NCI-H460 (cell line): ENCODE measurements at places on chromosomes 5 and 9.

DNA sequence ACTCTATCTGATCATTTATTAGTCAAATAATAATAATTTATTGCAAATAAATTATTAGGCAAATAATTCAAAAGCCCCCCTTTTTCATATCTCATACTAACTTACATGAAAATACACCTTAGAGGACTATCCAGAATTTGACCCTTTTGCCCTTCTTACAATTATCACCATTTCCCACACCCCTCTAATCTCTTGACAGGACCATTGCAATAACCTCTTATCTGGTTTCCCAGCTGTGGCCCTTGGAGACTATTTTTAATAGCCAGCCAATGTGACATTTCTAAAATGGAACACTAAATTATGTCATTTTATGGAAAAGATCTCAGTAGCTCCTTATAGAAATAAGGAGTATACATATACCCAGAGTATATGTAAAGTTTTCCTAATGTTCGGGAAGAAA is 588.4 kb upstream of the COX7C start:
- no peak for DNase-seq

DNA sequence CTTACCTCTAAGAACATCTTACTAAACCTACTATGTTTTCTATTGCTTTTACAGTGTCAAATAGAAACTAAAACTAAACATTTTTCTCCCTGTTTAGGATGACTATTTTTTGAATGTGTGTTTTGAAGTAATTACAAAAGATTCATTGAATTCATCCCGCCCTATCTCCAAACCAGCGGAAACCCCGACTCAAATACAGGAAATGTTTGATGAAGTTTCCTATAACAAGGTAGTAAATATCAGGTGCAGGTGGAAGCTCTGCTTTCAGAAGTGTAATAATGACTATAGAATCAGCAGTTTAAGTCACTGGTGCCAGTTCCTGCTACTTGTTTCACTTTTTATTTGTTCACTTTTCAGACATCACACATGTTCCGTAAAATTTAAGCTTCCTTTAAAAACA is 20.0 kb downstream of the ERAP2 start:
- no peak for DNase-seq

GRCh38 chr5:51384281-51384840 is 1.1 kb downstream of the ISL1 start:
- DNase-seq, result no peak

DNA sequence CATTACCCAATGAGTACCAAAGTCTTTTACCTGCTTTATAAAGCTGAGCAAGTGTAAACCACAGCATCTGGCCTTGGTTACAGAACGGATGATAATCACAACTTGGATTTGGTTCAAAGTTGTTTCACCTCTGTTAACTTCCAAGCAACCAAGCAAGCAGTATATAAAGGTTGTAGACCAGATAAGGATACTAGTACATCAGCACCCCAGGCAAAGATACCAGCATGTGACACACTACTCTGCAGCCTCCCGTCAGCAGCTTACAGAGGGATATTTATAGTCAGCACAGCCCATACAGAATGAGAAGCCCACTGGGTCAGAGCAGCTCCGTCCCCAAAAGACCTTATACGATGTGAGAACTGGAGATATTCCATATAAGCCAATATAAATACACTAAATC is 193.3 kb downstream of the SMARCA2 start:
- DNase-seq, result no peak

DNA sequence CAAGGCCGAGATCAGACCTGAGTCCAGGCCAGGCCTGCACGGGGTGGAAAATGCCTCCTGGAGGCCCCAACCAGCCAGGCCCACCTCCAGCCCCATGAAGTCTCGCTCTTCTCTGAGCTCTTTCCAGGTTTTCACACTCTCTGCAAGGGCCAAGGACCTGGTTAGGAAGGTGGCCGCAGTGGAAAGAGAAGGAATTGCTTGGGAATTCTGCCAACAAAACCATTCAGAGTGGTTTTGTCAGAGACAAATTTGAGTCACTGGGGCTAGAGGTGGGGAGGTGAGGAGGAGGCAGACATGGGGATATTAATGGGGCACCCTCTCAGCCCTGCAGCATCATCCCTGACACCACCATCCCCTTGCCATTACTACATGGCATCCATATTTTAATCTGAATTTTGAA is 261.0 kb downstream of the ROR2 start:
- no peak for DNase-seq

DNA sequence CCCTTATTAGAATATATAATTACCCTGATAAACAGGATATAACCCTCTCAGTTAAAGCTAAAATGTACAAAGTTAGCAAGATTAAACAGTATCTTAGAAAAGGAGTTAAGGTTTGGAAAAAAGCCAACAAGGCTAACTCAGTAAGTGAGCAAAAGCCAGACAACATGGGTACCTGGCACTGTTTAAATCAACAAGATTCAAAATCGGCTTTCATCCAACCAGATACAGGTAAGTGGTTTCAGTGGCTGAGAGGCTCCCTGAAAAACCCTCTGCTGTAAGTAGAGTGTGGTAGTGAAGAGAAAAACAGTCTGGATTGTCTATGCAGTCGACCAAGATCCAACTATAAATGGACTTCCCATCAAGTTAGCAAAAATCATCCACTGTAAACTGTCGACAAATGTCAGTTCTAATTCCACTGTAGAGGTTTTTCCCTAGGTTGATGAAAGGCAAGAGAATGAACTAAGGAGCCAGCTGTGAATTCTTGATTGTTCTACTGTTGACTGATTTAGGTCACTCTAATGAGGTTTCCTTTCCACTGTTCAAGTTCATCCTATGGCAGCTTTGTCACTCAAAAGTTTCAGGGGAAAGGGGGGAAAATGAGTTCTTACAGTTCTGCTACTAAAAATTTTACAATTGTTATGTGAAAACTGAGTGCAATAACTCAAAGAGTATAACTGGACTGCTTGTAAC is 27.3 kb downstream of the ETF1 start:
- DNase-seq, result no peak

DNA sequence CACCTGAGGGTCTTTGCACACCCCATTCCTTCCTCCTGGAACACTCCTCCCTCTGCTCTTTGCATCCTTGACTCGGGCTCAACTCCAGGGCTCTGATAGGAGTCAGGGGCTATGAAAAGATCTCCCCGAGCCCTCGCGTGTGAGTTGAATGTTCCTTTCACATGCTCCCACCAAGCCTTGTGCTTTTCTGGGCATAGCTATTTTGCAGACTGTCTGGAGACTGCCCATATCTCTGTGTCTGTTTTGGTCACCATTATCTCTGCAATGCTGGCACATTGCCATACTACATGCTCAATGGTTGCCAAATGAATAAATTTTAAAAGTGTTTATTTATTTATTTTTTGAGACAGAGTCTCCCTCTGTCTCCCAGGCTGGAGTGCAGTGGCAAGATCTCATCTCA is 56.9 kb upstream of the PLPP1 start:
- DNase-seq, result no peak

DNA sequence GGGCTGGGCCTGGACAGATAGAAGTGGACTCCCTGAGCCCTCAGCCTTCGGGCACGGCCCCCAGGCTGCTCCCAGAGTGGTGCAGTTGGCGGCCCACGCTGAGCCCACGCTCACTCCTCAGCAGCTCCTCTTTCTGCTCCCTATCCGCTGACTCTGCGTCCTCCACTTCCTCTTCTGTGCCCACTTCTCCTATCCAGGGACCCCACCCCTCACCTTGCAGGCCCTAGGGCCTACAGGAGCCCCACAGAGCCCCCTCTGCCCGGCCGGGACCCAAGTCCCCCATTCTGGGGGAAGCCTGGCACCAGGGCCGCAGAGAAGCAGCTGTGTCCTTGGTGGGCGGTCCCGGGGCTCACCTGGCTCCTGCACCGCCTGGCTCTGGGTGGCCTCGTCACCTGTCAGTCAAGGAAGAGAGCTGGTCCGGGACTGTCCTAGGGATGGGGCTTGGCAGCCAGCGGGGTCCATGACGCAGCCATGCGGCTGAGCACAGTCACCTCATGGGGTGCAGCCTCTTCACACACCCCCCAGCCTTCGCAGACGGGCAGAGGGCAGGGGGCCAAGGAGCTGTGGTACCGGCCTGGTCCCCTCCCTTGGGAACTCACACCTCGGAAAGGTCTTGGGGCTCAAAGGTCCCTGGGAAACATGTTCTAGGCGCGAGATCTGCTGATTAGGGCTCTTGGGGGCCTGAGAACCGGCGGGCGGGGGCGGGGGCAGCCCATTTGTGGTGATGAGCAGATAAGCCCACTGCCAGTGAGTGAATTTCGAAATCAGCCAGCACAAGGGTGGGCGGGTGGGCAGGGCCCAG is 5.4 kb upstream of the NRARP start:
- DNase-seq, result no peak

- DNase-seq, result no peak
These were observed 110.0 kb downstream of the SLC28A3 start for GRCh38 chr9:84230355-84231145.

DNA sequence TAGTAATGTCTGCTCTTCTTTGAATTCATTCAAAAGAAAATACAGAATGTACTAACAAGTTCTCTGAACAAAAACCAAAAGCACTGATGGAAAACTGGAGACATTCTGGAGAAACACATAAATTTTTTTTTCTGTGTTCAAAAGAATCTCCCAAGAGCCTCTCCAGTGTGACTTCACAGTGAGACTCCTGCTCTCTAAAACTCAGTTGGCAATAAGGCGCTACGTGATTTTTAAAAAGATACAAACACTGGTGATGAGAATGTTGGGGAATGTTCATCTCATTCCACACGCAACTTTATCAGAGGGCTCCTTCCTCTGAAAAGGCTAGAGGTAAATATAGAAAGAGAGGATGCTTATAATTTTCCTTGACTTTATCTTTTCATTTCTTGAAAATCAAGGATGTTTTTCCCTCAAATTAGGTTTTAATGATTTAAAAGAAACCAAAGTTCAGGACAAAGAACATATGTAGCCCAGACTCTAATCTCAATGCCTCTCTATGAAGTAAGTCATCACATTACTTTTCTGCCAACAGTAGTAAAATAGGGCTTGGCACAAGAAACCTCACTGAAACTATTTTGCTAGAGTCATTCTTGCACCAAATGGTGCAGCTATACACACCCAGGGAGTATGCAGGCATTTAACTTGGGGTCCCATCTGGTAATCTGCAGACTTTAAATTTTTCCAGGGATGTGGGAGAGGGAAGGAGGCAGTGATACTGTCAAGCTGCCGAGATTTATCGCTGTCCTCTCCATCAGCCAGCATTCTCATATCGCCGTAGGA is 12.9 kb upstream of the AOPEP start:
- no peak for DNase-seq

DNA sequence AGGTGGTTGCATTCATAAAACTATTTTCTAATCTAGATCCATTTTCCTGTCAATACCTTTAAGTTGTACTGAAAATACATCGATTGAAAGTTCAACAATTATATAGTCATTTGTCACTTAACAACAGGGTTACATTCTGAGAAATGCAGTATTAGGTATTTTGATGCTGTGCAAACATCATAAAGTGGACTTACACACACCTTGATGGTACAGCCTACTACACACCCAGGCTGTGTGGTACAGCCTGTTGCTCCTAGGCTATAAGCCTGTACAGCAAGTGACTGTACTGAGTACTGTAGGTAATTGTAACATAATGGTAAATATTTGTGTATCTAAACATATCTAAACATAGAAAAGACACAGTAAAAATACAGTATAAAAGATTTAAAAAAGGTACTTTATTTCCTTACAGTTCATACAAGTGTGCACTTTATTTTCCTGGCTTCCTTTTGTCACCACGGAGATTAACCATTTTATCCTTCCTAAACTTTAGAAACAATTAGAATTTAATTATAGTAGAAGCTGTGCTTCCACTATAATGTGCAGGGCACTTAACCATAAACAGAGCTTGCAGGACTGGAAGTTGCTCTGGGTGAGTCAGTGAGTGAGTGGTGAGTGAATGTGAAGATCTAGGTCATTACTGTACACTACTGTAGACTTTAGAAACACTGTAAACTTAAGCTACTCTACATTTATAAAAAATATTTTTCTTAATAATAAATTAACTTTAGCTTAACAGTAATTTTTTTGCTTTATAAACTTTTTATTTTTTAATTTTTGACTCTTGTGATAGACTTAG is 42.9 kb upstream of the MEF2C start:
- DNase-seq, result no peak

DNA sequence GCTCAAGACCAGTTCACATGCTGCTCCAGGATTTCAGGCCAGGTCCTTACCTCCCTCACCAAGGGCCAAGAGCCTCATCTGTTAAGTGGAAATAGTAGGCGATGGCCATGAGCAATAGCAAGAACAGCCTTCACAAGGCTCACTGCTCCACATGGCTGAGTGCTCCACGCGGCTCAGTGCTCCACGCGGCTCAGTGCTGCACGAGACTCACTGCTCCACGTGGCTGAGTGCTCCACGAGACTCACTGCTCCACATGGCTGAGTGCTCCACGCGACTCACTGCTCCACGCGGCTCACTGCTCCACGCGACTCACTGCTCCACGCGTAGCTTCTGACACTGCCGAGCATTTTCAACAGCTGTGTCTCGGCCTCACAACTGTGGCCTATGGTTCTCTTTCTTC is 36.4 kb upstream of the ADAMTS2 start:
- no peak for DNase-seq

DNA sequence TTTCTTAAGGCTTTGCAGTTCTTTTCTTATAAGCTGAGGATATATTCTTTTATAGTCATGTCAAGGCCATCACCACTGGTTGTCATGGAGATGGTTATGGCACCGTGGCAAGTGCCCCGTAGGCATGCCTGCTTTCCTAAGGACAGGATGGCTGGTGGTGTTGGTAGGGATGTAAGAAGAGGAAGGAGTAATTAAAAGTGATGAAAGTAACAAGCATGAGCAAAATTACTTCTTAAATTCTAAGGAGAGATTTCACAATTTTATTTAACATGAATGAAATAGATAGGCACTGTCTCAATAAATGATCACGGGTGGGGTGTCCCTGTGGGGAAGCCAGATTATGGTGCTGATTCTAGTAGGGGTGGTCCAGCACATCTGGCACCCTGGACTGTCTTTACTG is 290.2 kb upstream of the KLF4 start:
- no peak for DNase-seq

- no peak for DNase-seq
These were observed 22.0 kb downstream of the THBS4 start for GRCh38 chr5:80057099-80057498.

- DNase-seq, result no peak
These were observed 102.5 kb upstream of the GABRP start for GRCh38 chr5:170681013-170681433.

DNA sequence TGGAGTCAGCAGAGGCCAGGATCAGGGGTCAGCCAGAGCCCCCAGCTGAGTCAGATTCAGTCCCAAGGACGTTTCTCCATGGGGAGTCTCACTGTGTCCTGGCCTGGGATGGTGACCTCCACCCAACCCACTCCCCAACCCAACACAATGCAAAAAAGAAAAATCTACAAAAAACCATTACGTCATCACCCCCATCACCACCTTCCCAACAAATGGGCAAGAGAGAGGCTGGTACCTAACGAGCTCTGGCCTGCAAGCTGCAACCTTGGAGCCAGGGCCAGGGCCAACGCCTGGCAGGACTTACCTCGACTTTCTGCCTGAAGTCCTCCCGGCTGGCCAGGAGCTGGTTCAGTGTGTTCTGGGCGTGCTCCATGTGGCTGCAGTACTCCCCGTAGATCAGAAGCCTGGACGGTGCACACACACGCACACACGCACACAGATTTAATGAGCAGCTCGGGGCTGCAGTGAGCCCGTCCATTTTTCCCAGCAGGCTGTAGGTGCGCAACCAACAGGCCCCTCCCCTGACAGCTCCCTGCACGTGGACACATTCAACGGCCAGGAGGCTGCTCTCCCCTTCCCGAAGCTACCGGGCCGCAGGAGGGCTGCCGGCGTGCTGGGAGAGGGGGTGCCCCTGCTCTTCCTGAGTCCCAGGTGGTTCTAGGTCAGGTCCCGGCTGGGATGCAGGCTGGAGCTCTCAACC is 59.4 kb upstream of the SARDH start:
- no peak for DNase-seq

GRCh38 chr9:81626511-81626910 is 62.8 kb downstream of the TLE1 start:
- DNase-seq, result no peak
